ENCODE measurements at places on chromosomes 2 and 18.

DNA sequence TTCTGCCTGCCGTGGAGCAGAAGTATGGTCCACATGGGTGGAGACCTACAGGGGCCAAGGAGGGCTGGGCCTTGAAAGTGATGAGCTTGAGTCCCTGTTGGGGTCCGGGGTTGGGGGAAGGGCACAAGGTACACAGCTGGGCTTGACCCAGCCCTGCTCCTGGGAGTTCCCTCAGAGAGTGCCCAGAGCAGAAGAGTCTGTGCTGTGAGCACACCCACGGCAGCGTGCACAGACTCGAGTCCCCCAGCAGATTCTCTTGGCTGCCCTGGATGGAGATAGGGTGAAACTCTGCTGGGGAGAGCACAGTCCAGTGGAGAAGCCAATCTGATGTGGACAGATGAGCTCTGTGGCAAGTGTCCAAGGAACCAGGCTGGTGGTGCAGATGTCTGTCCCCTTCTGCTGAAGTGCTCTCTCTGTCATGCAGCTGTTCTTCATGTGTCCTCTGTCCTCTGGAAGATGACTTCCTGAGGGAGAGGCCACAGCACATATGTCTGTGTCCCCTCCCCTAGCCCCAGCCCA is 27.5 kb downstream of the INPP4A start:
- no peak for DNase-seq

DNA sequence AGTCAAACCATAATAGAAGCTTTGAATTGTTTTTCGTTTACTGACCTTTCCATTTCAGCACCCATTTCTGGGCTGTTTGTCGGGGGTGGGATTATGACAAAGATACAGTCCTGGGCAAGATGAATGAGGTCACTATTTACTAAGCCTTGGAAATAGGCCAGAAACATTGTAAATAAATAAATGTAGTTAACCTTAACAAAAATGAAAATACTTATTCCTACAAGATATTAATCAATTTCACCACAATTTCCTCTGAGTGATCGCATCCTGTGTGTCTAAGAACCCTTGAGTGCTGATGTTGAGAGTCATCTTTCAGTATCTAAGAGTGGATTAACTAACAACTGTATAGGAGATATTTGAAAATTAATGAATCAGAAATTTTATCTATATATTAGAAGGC is 14.0 kb downstream of the ITGA4 start:
- no peak for DNase-seq

GRCh38 chr2:152782171-152782570 is 63.8 kb downstream of the ARL6IP6 start:
- no peak for DNase-seq

DNA sequence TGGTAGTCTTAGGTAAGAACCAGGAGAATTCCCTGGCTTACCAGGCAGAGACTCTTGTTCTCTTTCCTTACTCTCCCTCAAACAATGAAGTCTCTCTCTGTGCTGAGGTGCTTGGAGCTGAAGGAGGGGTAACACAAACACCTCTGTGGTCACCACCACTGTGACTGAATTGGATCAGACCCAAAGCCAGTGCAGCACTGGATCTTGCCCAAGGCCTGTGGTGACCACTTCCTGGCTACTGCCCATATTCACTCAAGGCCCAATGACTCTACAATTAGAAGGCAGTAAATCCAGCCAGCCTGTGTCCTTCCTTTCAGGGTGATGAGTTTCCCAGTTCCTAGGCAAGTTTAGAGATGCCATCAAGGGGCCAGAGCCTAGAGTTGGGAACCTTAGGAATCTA is 706.8 kb downstream of the SLC4A3 start:
- DNase-seq = no peak

GRCh38 chr2:219386532-219387280 is 1.0 kb downstream of the DNPEP start:
- DNase-seq = no peak

- DNase-seq = no peak
Measured at GRCh38 chr18:29361843-29362242, 1184.9 kb upstream of the CDH2 start.

DNA sequence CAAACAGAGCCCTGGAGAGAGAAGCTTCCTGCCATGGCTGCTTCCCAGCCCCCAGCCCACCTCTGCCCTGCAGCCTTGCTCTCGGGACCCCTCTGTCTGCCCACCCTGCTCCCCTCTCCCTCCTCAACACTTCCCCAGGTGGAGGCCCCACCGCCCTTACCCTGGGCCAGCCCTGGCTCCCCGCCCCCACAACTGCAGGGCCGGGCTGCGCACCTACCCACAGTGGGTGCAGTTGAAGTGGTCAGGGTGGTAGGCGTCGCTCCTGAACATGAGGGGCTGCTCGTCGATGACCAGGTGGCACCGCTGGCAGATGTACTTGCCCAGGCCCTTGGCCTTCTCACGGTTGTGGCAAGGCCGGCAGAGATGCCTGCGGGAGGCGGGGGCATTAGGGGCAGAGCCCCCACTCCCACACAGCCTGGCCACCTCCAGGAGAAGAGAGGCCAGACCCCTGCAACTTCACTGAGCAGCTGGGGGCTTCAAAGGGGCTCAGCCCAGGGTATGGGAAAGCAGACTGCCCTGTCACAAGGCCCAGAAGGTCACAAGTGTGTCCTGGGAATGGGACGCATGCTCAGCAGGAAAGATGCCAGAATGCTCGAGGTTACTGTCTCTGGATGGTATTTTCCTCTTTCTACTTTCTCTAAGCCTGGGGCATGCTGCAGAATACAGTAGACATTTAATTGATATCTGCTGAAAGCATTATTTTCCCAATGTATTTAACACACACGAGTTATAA is 3.1 kb upstream of the GPR17 start:
- DNase-seq = no peak

DNA sequence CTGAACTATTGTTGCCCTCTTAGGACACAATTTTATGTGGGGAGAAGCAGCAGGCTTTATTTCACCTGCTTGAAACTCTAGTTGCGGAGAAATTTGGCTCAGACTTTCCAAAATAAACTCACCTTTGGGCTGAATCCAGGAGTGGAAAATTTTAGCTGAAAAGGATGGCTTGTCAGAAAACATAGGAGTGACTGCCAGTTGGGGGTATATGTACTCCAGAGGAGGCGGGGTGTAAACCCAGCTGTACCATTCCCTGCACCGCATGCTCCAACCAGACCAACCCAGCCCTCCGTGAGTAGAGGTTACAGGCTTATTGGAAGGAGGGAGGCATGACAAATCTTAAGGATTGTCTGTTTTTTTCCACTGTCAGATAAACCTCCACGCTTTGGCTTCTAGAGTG is 53.8 kb downstream of the PRKCE start:
- DNase-seq = no peak

GRCh38 chr2:125566422-125566821 is 1089.5 kb upstream of the GYPC start:
- no peak for DNase-seq

- DNase-seq = no peak
Measured at GRCh38 chr18:11577271-11578112, 31.9 kb upstream of the SLC35G4 start.

- DNase-seq = no peak
Measured at GRCh38 chr2:205484215-205484614, 198.1 kb upstream of the NRP2 start.

- no peak for DNase-seq
Measured at GRCh38 chr2:42930025-42930581, 137.7 kb upstream of the HAAO start.

GRCh38 chr18:54777118-54777791 is 51.0 kb upstream of the RAB27B start:
- no peak for DNase-seq

DNA sequence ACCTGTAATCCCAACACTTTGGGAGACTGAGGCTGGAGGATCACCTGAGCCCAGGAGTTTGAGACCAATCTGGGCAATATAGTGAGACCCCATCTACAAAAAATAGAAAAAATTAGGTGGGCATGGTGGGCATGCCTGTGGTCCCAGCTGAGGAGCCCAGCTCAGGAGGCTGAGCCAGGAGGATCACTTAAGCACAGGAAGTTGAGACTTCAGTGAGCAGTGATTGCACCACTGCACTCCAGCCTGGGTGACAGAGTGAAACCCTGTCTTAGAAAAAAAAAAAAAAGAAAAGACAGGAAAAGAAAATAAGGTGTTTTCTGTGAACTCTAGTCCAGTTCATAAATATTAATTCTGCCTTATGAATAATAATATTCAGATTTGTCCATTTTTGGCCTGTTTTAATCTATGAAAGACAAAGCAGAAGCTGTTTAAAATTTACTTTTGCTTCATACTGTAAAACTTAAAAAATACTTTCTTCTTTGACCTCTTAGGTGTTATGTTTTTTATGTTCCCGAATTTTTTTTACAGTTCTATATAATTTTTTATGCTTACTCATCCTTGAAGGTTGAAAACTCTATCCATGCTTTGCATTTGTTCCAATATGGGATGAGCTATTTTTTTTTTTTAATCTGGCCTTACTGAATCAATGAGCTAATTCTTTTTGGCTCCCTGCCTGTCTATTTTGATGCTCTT is 8.4 kb upstream of the ANXA4 start:
- DNase-seq = no peak

Measured in T-helper 22 cell (primary cell).